Brain pericyte (primary cell): ENCODE measurements at places on chromosomes 12 and 14.

DNA sequence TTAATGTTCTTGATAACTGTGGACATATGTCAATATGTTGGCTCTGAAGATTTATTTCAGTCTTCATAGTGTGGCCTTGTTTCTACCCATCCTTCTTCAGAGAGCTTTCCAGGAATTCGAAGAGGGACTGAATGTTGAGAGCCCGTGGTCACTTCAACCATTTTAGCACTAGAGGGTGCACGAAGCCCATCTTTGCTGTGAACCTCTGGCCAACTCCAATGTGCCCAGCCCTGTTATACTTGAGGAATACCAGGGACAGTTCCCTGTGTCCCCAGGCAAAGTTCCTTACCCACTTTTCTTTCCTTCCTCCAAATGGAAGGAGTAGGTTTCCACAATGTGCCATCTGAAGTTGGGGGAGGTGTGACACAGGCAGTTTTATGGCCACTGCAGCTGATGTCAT is 603.5 kb downstream of the RPL10L start:
- DNase-seq, result no peak

- DNase-seq, result no peak
Measured at GRCh38 chr14:93729993-93730392, 58.3 kb downstream of the PRIMA1 start.

DNA sequence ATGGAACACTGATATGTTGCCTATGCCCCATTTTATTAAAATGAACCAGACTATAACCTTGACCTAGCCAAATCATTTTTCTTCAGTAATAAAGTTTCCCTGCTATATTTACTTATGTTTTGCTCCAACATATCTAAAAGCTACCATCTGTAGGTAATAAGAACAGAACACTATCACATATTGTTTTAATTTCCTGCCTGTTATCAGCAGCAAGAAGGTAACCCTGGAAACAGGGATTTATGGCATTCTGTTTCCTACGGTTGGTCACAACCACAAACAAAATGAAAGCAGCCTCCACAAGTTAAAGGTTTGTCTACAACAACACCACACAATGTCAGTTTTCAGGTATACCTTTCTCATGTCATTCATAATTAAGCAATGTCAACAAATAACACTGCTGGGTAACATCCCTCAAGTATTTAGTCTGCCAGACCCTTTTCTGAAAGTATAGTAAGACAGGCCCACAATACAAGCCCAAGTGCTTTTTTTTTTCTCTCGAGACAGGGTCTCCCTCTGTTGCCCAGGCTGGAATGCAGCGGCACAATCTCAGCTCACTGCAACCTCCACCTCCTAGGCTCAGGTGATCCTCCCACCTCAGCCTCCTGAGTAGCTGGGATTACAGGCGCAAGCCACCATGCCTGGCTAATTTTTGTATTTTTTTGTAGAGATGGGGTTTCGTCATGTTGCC is 25.5 kb downstream of the GCH1 start:
- DNase-seq, result no peak

GRCh38 chr12:53211476-53212381 is 4.7 kb upstream of the ITGB7 start:
- no peak for DNase-seq

DNA sequence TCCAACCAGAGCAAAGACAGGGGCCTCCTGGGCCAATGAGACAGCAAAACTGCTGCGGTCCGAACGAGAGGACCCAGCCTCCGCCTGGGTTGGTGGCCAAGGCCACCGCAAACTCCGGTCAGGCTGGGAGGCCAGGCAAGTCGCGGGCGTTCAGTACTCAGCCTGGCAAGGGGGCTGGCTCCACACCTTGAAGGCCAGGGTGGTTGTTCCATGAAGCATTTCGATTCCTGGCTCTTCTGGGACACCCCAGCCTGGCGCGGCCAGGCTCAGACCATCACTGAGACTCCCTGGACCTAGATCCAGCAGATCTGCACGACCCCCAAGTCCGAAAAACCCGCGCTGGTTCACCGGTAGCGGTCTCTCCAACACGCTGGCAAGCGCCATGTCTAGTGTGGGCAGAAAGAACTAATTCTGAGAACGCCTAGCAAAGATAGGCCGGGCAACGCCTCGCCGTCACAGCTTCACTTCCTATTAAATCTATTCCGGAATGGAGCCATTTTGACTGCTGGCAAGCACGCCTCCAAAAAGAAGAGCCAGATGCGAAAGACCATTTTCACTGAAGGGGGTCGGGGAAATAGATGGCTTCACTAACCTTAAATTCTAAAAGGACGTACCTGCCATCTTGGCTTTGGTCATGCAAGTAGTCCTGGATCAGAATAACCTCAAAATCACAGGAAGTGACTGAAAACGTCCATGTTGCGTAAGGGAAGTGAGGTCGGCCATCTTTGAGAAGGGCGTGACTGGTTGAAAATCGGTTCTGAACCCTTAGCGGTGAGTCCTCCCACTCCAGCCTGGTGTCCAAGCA is at the start of gene PSMB5:
PSMB5 (minus strand) TSS at position 403 of the 805 bp plus-strand sequence; CDS start at position 384, 19 bp downstream.
- DNase-seq, result peak; percentile 91

GRCh38 chr14:57835766-57836165 is 30.1 kb downstream of the SLC35F4 start:
- no peak for DNase-seq

DNA sequence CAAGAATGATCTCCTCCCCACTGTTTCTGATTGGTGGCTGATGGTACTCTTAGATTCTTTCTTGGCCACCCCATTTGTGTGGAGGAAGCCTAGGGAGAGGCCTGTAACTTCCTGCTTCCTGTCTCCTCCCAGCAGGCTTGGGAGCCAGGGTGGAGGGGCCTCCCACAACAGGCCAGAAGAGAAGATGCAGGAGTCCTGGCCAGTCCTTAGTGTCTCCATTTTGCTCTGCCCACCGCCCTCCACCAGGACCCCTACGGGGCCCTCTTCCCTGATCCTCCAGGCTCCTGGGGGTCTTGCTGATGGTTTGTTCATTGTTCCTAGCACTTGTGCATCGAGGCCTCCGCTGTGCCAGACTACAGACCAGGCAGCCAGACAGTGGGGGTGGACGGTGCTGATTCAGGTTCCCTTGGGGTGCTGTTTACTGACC is 6.8 kb downstream of the TSPAN9 start:
- DNase-seq, result no peak

DNA sequence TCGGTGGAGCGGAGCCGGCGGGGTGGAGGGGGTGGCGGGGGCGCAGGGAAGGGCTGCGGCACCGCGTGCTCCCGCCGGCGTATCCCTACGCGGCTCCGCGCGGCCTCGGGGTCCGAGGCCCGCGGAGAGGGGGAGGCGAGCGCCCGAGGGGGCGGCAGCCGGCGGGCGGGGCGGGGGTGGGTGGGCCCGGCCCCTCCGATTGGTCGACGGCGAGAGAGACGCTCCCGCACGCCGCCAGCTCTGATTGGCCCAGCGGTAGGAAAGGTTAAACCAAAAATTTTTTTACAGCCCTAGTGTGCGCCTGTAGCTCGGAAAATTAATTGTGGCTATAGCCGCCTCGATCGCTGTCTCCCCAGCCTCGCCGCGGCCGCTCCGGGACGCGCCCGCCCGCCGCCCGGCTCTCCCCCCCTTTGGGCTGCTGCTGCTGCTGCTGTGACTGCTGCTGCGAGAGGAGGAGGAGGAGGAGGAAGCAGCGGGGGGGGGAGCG is at the start of gene FOXG1:
FOXG1 (plus strand) TSS at position 319 of the 487 bp plus-strand sequence. CDS start 493 bp downstream, outside the sequence.
- no peak for DNase-seq

GRCh38 chr12:76896274-76896673 is 17.5 kb upstream of the CSRP2 start:
- no peak for DNase-seq

DNA sequence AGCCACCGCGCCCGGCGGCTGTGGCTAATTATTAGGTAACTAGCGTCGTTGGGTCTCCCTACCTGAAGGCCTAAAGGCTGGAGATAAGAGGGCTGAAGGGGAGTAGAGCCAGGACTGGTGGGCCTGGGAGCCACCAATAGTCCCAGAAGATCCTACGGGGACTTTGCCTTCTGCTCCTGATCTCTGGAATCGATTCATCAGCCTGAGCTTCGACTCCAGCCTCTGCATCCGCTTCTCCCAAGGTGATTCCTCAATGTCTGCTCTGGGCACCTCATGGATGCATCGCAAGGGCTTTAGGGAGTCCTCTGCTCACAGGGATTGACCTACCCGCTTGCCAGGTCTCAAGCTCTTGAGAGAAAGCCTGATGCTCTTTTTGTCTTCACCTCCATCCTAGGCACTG is 14.7 kb upstream of the KDM2B start:
- no peak for DNase-seq
